ENCODE measurements at places on chromosomes 7 and 10.

DNA sequence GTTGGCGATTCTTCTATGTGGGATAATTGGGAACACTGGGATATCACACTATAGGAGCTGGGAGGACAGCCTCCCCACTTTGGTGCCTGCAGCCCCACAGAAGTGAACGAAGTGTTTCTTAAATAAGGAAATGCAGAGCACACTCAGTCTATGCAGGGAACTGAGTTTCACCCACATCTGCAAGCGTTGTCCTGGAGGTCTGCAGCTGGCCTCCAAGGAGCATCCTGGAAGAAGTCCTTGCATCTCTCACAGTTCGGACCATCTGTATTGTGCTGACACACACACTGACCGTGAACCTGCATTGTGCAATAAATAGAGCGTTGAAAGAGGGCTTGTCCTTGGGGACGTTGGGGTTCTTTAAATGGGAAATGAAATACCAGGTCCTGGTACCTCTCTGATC lies 25.8 kb downstream of the LAMB4 start:
- no peak for DNase-seq

DNA sequence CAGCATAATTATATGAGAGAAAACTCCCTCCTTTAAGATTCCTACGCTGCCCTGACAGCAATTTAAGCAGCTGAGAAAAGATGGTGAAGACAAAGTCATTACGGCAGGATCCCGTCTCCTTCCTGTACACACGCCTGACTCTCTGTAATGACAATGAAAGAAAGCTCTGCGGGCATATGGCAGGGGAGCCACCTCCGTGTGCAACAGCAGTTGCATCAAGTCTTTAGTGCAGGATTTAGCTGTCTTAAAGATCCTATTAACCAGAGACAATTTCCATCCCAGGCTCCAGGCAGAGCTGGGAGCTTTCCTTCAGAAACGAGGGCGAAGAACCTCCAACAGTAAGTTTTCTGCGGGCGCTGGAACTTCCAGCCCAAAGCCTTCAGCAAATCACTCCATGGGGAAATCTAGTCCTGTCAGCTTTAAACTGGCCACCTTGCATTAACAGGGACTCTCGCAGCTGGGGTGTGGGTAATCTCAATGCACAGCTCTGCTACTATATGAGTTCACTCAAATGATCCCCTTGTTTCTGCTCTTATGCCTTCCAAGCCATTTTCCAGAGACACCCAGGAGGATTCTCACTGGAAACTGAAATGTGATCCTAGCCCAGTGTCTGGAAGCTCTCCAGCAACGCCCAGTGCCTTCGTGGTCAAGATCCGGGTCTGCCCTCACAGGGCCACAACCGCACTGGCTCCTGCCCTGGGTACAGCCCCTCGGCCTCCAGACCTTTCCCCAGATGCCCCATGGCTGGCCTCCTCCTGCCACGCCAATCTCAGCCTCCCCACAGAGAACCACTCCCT lies 74.9 kb downstream of the CTBP2 start:
- no peak for DNase-seq

- no peak for DNase-seq
These were observed 126.0 kb downstream of the SGMS1 start for GRCh38 chr10:50497758-50498157.

GRCh38 chr7:111845853-111846252 lies 283.6 kb upstream of the IMMP2L start:
- DNase-seq = no peak

GRCh38 chr7:99949645-99950228 lies 20.3 kb upstream of the GJC3 start:
- peak; percentile 22 for DNase-seq
